ENCODE measurements at places on chromosomes 11 and 22.

GRCh38 chr11:87136236-87136635 lies 98.5 kb downstream of the TMEM135 start:
- no peak for DNase-seq

DNA sequence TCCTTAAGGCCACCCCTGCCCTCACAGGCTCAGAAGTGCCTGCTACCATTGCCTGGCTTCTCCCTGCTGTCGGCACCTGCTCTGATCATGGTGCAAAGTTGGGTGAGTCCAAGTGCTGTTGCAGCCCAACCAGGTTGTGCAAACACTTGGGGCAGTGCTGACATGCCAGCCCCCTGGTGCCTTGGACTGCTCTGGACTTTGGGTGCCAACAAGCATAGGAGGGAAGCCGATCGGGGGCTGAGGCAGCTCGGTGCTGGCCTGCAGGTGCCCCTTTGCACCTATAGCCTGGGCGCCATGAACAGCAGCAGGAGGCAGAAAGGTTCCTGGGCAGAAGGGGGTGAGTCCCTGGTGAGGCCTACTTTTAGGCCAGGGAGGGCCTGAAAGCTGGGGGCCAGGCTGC lies 113.0 kb downstream of the ARHGAP20 start:
- no peak for DNase-seq

DNA sequence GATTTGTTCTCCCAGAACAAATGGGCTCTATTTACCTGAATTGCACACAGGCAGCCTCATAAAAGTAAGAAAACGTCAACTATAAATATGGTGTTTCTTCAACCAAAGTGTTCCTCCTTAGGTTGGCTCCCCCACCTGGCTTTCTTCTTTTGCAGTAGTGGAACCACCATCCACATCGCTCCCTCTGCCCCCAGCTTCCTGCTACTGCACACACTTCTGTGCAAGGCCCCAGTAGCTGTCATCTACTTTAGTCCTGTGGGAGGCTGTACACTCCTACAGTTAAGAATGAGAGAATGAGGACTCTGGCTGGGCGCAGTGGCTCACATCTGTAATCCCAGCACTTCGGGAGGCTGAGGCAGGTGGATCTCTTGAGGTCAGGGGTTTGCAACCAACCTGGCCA lies 89.5 kb downstream of the BMAL1 start:
- no peak for DNase-seq

GRCh38 chr11:64629796-64630562 lies 39.0 kb downstream of the SLC22A12 start:
- no peak for DNase-seq

GRCh38 chr11:3914805-3915204 lies 59.3 kb downstream of the STIM1 start:
- no peak for DNase-seq

GRCh38 chr22:47816121-47816862 lies 1053.8 kb downstream of the TBC1D22A start:
- DNase-seq: no peak

- no peak for DNase-seq
These were observed 1.5 kb upstream of the IL17REL start for GRCh38 chr22:50014053-50014501.

DNA sequence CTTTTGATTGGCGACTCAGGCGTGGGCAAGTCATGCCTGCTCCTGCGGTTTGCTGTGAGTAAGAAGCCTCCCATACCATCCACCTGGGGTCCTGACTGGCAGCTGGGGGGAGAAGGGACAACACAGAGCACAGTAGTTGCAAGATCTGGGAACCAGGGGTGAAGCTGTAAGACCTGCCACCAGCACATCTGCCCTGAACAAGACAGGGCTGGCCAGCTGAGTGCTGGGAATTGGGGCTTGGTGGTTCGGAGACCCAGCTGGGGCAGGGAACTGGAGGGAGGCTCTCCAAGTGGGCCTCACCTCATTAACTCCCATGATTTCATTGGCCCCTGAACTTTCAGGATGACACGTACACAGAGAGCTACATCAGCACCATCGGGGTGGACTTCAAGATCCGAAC lies 3.4 kb downstream of the RAB1B start:
- DNase-seq: no peak

- DNase-seq: no peak
These were observed 4.4 kb downstream of the RBX1 start for GRCh38 chr22:40955571-40955970.

GRCh38 chr11:114377612-114378267 lies 22.6 kb downstream of the C11orf71 start:
- no peak for DNase-seq

- no peak for DNase-seq
These were observed 10.7 kb downstream of the SAA4 start for GRCh38 chr11:18225913-18226312.

GRCh38 chr11:118980191-118980881 lies 8.8 kb downstream of the FOXR1 start:
- no peak for DNase-seq

- DNase-seq: no peak
These were observed 145.7 kb downstream of the TENM4 start for GRCh38 chr11:79294845-79295731.

DNA sequence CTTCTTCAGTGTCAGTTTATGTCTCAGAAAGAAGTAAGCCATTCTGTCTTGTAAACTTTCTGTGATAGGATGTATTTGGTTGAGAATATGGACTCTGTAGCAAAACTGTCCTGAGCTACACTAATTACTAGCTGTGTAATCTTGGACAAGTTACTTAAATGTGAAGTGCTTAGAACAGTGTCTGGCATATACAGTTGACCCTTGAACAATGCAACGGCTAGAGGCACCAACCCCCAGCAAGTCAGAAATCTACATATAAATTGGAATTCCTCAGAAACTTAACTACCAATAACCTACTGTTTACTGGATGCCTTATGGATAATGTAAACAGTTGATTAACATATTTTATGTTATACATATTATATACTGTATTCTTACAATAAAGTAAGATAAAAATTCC lies 68.7 kb upstream of the GRK2 start:
- DNase-seq: no peak

DNA sequence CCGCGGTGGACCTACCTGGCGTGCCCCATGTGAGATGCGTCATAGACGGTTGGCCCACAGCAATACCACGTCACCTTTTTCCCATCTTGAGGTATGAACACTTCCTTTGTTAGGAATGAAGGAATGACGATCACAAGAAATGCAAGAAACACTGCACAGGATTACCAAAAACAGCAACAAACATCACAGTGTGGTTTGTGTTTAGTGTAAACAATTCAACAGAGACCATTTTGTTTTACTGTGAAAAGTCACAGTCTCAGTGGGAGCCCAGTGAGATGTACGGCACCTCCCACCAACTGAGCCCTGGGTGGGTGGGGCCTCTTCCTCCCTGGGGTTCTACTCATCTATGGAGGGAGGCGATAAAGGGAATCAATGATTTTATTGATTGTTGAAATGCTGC lies 16.3 kb downstream of the CARS1 start:
- no peak for DNase-seq

DNA sequence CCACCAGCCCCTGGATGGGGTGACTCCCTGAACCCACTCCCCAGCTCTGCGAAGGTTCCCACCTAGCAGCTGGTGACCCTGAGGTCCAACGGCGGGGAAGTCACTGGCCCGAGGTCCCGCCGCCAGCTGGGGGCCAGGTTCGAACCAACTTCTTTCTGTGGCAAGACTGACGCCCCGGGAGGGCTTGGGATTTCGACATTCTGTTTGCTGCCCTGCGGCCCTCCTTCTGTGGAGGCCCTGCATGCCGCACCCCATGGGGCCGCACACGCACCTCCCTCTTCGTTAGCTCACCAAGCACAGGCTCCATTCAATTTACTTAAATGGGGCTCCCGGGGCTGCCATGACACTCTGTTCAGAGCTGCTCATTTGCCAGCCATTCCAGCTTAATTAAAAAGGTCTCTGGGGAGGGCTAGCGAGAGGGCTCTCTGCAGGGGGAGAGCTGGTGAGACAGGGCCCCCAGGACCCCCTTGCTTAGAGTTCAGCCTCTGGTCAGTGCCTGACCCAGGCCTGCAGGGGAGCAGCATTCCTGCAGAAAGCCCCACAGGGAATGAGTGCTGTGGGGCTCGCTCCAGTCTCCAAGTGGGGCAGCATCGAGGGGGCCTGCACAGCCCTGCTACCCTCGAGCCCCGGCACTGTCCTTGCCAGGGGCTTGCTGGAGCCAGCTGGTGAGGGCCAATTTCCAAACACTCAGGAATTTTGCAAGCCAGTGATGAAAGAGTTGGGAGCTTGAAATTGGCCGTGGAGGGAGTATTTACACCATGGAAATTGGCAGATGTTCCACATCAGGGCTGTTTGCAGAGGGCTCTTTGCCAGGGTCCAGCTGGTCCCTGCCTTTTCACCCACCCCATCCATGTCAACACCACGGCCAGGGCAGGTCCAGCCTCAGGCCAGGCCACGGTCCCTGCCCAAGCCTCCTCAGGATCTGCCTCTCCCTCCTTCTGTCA lies 80.8 kb downstream of the CACNA1I start:
- DNase-seq: no peak

- no peak for DNase-seq
These were observed 44.4 kb downstream of the ARHGAP42 start for GRCh38 chr11:100731471-100731870.

DNA sequence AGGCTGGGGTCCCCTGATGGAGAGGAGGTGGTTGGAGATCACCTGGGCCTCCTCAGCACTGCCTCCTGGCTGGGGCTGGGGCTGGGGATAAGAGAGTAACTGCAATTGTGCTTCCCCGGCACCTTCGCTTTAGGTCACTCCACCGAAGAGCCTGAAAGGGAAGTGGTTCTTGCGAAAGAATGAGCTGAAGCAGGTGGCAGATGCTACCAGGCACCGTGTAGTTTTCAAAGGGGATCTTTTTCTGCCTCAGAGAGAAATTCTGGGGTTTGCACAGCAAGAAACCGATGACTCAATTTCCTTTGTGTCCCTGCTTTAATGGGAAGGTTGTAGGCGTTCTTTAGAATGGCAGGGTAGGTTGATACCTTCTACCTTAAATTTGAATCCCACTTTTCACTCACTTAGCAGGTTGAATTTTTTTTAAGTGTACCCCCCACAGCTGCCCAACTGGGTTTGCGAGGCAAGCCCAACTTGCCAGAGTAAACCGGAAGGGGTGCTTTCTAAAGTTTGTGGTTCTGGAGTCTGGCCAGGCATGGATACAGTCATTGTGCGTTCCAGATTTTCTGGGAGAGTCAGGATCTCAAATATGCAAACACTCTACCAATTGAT lies 5.3 kb downstream of the CD44 start:
- no peak for DNase-seq

DNA sequence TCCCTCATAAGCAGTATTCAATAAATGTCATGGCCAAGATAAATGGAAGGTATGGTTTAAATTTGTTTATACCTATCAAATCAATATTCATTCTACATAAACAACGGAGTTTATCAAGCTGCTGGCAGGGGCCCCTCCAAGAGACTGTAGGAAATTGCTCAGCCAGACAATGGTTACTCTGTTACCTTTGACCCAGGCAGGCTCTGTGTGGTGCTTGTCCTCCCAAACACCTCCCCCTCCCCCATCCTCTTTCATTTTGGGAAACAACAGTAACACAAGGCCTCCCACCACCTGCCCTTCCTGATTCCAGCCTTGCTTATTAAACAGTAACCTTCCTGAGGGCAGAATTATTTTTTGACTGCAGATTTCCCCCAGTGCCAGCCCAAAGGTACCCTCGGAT lies 10.5 kb upstream of the ZBTB16 start:
- DNase-seq: no peak

DNA sequence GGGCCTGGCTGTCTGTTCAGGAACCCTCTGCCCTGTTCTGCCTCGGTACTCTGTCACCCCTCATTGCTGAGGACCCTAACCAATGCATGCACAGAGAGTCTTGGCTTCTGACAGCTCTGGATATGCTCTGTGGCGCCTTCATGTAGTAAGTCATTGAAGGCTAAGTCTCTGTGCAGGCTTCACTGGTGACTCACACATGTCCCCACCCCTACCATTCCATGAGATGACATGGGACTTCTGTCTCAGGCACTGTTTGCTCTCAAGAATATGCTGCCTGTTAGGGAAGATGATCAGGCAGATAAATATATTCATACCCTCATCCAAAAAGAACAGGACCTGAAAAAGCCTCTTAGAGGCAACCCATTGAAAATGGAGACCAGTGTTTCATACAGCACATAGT lies 43.6 kb upstream of the HORMAD2 start:
- DNase-seq: no peak

DNA sequence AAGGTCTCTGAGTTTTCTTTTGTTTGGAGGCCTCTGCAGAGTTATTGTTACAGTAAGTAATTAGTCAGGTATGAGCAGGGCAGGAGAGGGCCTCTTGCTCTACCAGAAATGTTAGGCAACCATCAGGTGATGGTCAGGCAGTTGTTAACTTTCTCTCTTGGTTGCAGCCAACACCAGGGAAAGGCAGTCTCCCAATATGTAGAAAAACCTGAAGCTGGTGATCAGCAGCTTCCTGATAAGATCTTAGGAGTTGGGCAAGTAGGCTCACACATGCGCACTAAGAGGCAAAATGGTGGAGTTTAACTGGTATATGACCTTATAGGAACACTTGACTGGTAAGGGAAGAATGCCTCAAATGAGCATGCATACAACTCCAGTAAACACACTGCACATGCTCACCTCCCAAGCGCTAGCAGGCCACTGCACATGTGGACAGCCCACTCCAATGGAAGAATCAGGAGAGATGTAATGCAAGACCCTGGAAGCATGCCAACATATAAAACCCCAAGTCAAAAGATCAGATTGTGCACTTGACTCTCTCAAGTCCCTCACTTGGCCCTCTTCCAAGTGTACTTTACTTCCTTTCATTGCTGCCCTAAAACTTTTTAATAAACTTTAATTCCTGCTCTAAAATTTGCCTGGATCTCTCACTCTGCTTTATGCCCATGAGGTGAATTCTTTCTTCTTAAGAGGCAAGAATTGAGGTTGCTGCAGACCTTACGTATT lies 23.7 kb upstream of the SLC35F2 start:
- DNase-seq: no peak

DNA sequence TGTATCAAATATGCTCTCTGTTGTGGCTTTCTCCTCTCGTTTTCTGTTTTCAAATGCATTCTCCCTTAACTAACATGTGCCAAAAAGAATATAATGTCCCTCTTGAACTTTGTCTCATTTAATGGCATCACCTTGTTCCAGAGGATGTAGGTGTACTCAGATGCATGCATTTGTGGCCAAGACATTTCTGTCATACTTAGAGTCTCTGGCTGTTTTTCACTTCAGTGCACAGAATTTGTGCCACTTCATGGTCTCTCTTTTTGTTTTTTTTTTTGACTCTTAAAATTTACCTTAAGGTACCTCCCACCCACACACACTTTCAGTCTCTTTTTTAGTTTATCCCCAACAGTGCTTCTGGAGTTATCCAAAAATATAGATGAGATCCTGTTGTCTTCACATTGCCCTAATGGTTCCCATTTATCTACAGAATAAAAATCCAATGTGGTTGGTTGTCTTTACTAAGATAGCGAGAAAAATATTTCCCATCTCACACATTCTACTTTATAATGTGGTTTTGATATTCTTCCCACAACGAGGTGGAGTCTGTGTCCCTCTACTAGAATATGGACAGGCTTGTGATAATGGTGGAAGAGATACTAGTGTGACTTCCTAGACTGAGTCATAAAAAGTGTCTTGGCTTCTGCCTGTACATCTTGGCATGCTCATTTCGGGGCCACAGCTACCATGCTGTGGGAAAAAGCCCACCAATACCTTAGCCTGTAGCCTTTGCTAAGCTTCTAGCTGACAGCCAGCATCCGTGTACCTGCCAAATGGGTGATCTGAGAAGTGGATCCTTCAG lies 125.8 kb downstream of the DDX10 start:
- no peak for DNase-seq

Measured in left renal pelvis (tissue), 4 donors.